ENCODE measurements at places on chromosomes 1 and 21.

DNA sequence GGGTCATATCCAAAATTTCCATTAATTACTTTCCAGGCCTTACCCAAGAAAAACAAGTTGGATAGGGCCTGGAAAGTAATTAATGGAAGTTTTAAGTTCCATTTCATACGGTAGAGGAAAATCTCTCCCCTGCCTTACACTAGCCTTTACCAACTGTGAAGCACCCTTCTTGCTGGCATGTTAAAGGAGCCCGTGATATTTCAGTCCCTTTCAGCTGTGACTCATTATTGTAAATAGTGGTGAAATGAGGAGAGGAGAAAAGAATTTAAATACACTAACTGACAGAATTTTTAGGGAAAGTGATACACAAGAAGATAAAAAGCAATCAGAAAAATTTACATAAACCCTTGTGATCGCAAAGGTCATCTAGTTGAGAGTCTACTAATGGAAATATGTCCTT is 20.3 kb upstream of the KAZN start:
- no peak for DNase-seq

DNA sequence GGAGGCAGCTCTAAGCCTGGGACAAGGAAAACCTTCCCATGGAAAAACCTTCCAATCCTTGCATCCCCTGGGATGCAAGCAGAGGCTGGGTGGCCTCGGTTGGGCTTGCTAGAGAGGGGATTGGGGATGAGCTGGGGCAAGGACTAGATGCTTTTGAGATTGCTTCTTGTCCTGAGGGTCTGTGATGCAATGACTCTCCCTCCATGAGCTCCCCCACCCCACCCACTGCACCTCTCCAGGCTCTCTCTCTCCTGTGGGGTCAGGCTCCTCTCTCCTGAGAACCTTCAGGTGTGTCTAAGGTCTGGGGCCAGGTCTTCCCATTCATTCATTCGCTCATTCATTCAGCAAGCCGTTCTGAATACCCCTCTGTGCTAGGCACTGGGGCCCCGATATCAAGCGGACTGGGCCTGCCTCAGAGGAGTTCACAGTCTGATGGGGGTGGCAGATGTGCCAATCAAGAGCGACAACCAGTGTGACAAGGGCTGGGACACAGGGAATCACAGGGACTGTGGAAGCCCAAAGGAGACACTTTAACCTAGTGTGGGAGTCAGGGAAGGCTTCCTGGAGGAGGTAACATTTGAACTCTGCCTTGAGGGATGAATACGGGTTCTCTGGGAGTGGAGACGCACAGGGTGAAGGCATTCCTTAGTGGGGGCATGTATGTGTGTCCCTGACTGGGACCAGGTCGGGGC is 6.5 kb downstream of the LDLRAD1 start:
- DNase-seq, result no peak

DNA sequence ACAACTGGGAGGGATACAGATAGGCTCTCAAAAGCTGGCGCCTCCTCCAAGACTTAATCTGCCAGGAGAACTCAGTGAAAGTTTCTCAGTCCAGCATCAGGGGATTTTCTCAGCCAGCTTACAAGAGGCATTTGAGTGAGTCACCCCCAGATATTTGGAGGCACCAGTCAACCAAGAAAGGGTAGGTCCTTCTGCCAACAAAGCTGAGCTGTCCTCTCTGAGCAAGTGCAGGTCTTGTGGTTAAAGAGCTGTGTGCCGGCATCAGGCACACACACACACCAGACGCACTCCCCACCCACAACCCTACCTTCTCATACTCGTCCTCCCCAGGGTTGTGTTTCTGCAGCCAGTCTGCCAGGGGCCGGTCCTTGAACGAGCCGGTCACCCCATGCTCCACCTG is 27.0 kb upstream of the PPP1R15B start:
- no peak for DNase-seq

DNA sequence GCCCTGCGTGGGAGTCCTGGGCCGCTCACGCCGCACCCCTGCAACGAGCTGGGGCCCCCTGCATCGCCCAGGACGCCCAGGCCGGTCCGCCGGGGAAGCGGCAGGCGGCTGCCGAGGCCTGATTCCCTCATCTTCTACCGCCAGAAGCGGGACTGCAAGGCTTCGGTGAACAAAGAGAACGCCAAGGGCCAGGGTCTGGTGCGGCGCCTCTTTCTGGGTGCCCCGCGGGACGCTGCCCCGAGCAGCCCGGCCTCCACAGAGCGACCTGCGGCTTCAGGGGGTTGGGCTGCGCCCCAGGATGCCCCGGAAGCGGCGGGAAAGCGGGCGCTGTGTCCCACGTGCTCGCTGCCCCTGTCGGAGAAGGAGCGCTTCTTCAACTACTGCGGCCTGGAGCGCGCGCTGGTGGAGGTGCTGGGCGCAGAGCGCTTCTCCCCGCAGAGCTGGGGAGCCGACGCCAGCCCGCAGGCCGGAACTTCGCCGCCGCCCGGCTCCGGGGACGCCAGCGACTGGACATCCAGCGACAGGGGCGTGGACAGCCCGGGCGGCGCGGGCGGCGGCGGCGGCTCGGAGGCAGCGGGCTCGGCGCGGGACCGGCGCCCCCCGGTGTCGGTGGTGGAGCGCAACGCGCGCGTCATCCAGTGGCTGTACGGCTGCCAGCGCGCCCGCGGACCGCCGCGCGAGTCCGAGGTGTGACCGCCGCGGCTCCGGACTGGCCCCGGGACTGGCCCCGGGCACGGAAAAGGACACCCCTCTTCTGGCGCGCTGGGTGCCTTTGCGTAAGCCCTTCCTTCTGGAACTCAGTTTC is 2.7 kb downstream of the FAM110D start:
- peak; percentile 83 for DNase-seq

DNA sequence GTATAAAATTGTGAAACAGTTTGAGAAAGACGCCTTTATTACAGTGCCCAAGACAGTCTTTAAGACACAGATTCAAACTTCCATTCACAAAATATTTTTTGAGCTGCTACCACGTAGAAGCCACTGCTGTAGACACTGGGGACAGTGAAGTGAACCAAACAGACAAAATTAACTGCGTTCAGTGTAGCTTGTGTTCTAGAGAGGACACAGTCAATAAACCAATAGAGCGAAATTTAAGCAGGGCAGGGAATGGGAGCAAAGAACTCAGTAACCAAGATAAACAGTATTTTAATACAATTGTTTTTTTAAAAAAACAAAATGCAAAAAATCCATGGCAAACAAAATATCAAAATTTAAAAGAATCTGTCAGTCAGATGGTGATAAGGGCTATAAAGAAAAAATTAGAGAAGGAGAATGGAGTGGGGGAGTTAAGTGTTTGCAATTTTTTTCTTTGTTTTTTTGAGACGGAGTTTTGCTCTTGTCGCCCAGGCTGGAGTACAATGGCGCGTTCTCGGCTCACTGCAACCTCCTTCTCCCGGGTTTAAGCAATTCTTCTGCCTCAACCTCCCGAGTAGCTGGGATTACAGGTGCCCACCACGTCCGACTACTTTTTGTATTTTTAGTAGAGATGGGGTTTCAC is 719 bp upstream of the PARS2 start:
- no peak for DNase-seq

- no peak for DNase-seq
Measured at GRCh38 chr21:41411449-41412089, 14.5 kb upstream of the MX1 start.

DNA sequence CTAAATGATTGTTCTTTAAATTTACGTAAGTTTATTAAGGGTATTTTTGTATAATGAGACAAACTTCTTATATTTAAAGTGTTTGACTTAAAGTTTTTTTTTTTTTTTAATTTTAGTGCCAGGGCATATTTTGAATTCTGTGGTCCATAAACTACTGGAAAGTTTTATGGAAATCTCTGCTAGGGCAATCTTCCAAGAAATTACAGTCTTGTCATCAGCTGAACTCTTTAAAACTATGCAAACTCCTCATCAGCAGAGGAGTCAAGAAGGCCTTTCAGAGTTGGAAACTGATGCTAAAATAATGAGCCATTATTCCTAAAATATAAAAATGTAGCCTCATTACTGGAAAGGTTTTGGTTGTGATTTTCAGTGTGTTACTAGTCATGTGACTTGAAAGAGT is 1201.9 kb downstream of the BRINP3 start:
- DNase-seq, result no peak

DNA sequence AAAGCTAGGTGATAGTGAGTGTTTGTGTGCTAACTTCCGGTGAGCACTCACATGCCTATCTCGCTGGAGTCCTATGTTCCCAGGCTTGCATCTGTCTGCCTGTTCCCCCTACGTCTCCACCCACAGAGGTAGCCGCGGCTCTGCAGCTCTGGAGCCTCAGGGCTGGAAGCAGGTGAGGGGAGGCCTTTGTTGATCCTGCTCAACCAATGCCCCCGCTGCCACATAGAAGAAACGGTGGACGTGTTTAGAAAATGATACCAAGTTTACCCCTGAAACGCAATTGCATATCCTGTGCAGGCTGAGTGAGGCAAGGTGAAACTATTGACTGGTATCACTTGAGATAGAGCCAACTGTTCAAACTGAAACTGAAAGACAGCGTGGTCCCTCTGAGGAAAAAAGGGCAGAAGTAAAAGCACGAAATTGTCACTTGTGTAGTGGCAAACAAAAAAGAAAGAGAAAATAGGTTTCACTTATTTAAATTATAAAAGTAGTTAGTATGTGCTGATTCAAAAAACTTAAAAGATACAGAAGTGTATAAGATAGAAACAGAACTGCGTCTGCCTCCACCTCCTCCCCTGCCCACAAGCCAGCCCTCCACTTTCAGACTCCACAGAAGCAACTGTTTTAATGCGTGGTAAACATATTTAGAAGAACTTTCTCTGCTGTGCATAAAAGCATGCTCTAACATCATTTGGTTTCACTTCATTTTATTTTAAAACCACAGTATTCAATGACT is 38.6 kb upstream of the ETS2 start:
- no peak for DNase-seq

GRCh38 chr1:91672601-91673161 is 172.0 kb downstream of the CDC7 start:
- DNase-seq, result no peak

DNA sequence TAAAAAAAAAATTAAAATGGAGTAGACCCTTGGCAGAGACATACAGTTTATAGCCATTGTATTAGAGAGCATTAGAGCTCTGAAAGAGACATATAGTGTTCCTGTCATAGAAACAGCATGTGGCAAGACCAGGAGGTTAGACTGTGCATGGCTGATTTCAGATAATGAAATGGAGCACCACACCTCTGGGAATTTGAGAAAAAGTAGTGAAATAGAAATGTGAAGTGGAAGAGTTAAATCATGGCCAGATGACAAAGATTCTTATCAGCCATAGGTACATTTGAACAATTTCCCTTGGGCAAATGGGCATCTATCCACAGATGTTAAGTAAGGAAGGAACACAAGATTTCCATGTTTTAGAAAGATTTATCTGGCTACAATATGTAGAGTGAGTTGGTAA is 1083.1 kb downstream of the PLA2G4A start:
- no peak for DNase-seq

DNA sequence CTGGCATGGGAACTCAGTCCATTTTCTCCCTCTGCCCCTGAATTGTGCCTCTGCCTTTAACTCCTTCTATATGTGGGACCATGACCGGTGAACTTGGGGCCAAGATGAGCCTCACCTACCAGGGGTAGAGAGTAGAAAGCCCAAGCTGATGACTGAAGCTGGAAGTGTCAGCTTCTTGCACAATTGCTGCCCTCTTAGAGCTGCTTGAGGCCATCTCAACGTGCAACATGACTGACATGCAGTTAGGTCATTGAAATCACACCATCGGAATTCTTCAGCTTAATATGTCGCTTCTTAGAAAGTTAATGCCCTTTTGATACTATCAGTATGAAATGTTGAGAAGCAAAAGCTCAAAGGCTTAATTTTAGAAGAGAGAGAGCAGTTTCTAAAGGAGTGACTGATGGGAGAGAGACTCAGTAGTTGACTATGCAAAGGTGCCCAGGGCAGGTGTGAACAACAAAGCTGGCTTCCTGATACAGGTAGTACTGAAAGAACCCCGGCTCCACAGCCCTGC is 89.4 kb upstream of the UBE2U start:
- DNase-seq, result no peak

DNA sequence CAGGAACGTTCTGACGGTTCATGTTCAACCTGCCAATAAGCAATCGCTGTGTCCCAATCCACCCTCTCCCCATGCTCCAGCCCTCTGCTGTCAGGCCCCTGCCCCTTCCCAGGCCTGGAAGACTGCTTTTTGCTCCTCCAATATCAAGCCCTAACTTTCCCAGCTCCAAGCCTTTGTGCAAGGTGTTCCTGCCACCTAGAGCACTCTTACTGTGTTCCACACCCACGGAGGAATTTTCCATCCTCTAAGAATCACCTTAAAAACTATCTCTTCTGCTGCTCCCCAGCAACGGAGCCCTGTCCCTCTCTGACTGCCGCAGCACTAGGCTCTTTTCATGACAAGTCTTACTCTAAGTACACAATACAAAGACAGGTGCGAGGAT is 657.9 kb downstream of the AJAP1 start:
- DNase-seq, result no peak

- no peak for DNase-seq
Measured at GRCh38 chr1:159163614-159164228, 7.7 kb upstream of the CADM3 start.

DNA sequence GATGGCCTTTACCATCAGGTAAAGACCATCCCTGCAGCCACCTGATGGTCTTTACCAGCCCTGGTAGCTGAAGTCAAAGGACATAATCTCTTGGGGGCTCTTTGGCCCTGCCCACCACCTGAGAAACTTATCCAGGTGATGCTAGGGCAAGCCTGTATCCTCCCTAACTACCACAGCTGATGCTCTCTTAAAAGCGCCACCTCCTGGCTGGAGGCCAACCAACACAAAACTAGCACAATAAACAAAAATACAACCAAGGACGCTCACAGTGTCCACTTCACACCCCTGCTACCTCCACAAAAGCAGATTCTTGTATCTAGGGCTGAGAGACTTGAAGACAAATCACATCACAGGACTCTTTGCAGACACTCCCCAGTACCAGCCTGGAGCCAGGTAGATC is 357.1 kb upstream of the POU3F1 start:
- no peak for DNase-seq

DNA sequence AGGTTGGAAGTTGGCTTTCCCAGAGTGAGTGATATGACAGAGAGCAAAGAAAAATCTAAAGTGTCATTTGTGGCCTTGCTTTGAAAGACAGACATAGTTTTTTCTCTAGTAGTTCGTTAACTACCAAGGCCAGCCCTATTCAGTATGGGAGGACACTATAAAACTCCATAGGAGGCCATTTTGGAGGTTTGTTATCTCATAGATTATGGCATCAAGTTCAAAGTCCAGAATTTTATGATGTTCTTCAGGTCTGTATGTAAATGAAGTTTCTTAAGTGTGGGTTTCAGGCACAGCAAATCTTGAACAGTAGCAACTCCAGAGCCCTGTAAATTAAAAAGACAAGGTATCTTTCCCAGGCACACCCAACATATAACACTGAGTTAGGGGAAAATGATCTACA is 437.1 kb downstream of the PLPP3 start:
- no peak for DNase-seq

DNA sequence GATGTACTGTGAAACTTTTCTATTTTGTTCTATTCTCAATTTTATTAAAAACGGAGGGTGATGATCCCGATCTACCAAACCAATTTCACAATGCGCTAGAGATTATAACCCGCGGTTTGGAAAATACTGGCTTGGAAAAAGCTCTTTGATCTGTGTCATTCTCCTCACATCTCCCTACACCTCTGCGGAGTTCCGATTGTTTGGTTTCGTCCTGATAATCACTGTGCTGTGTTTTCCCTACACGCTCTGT is 536 bp upstream of the ABCD3 start:
- no peak for DNase-seq

GRCh38 chr21:46154955-46155513 is 345 bp downstream of the FTCD start:
- peak; percentile 48 for DNase-seq

Measured in ecto neural progenitor cell (in vitro differentiated cells).